ENCODE measurements at places on chromosomes 2 and 18. TPM values are rescaled to one million over a fixed set of nuclear protein-coding genes. Genes with fewer than 3 reads are reported as not detected.

GRCh38 chr2:67646714-67647333 lies 249.7 kb downstream of the ETAA1 start:
- DNase-seq, result no peak

GRCh38 chr18:34957119-34957863 lies 83.9 kb upstream of the MAPRE2 start:
- DNase-seq, result no peak

GRCh38 chr2:134080386-134081089 lies 173.3 kb upstream of the MGAT5 start:
- no peak for DNase-seq

DNA sequence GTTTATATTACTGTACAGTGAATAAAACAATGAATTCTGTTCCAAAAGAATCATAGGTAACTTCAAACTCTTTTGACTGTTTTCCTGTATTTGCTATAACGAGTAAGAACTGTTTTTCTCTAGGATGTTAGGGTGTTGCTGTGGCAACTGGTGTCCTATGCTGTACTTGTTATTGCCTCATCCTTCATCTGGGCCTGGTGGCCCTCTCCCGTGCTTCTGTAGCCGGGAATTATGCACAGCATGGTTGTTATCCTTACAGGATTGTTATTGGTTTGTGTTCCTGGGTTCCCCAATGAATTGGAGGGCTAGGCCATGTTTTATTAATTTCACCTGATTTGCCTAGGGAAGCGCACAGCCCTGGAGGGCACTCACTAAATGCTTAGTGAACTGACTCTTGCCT lies 279.2 kb downstream of the PTPRM start:
- no peak for DNase-seq

DNA sequence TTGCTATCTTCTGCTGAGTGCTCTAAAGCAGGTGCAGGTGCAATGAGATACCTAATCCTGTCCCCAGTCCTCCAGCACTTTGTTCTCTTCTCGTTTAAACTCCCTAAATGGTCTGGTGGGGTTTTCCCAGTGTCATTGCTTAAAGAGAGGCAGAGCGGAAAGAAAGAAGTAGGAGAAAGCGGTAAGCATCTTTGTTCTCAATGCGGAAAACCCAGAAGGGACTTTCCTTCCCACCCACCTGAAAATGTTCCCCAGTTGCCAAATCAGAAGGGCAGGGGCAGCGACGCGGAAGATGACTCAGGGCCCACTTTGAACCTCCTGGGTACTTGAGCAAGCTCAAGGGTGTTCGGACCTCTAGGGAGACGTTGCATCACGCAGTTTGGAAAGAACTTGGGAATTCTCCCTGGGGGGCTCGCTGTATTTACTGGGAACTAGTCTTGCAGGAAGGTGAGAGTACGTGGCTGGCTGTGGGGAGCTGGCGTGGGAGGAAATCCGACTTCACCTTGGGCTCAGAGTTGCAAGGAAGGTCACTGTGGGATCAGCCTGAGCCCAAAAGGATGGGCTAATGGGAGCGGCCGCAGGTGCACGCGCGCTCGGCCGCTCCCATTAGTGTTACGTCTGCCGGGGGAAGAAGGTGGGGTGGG lies 589 bp upstream of the SGPP2 start:
- DNase-seq, result no peak

- DNase-seq, result no peak
Measured at GRCh38 chr18:26806224-26806623, 59.3 kb downstream of the AQP4 start.

DNA sequence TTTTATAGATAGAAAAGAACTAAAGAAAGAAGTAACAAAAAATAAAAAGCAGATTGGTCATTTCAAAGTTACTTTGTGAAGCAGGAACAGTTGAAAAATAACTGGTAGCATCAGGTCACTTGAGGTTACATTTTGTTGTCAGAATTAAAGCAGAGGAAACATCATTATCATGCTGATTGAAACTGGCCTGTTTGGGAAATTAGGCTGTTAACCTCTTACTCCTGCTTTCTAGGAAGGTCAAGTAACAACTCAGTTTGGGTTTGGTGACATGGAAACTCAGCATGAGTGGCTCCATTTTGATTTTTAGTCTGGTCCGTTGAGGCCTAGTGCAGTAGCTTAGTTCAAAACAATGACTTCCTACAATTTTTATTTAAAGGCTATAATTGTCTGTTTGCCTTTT lies 1383.5 kb downstream of the DPP10 start:
- DNase-seq, result no peak

DNA sequence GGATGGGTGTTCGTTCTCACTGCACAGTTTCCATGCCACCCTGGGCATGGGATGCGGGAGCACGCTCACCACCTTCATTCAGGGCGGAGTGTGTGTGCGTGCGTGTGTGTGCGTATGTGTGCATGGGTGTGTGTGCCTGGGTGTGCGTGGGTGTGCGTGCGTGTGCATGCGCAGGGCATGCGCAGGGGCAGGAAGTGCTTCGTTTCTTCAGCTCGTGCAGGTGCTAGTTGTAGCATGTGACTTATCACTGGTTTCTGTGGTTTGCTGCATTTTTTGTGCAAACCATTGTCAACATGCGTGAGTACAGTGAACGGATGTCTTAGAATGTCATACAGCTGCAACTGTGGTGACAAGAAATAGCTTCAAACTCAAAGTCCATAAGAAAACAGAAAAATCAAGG lies 179.5 kb downstream of the PTGR3 start:
- no peak for DNase-seq

DNA sequence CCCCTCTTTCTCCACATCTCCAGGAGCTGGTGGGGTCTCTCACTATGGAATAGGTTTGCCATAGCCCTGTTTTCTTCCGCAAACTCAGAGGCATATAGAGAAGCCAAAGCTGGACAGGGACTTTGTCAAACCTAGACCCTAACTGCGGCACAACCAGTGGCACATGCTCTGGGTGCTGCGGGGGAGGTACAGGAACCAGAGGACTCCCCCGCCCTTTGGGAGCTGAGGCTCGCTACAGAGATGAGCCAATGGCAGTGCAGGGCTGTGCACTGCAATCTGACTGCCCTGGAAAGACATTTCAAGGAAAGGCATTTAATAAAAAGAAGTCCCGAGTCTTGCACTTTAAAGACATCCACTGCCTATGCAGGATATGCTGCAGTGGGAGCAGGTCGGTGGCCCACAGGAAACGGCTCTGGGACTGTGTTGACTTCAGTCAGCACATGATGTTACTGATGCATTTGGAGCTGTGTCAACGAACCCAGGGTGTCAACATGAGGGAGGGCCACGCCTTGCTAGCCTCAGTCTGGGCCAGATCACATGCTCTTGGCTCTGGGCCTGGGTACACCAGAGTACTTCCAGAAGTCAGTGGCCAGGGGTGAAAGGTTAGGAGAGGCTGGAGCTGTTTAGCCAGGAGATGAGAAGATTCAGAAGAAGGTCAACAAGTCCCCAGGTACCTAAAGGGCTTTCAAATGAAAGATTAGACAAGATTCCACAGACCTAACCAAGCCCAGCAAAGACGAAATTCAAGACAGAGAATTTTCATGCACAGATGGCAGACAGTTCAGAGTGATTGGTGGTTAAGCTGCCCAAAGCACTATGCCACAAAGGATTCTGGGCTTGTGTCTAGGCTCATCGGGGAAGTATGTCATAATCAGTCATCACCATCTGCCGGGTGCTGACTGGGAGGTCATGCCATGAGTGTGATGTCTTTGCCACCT lies 8.2 kb downstream of the SLC35F6 start:
- no peak for DNase-seq

Gene ITGB6
- not detected for total RNA-seq

Gene PKDCC
- total RNA-seq, result not detected
